ENCODE measurements at places on chromosomes 3 and 15.

GRCh38 chr15:25381579-25381978, 57.2 kb downstream of the UBE3A start:
- no peak for DNase-seq
- peaks cover 4% of the 10 kb centered on the region for H3K4me1 ChIP-seq
- no peak overlapping the region for H3K4me3 ChIP-seq
- H3K27ac ChIP-seq, result no peak overlapping the region
- no peaks in the 10 kb centered on the region for H3K27me3 ChIP-seq
- H3K36me3 ChIP-seq, result peaks cover 8% of the 10 kb centered on the region

DNA sequence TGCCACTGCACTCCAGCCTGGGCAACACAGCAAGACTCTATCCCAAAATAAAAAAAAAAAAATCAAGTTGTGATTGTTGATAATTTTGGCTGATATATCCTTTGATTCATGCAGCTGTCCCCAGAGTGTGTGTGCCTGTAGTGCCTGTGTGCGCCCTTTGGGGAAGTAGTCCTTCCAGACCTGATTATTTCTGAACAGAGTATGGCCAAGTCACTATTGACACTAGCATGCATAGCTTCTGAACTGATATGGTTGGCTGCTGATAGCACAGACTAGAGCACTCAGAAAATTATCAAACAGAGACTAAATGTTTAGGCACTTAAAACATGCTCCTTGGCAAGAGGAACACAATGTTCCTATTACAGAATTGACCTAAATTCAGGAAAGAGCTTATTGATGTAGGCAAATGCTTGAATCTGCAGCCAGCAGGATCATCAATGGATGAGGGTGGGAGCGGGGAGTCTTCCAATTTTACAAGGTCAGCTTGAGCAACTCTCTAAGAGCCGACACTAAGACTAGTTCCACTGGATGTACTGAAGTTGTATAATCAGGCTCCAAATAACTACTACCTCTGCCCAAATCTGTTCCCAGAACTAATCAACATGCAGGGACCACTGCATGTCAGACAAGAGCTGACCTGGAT, 17.7 kb upstream of the PTPN9 start:
- peak; percentile 85 for DNase-seq
- H3K4me3 ChIP-seq, result no peak overlapping the region
- peaks cover 4% of the 10 kb centered on the region for H3K36me3 ChIP-seq
- peak overlapping the region; percentile 92 for H3K27ac ChIP-seq

- no peak overlapping the region for H3K4me3 ChIP-seq
- no peaks in the 10 kb centered on the region for H3K4me1 ChIP-seq
- no peaks in the 10 kb centered on the region for H3K27me3 ChIP-seq
Measured at GRCh38 chr15:73433873-73434272, 9.1 kb upstream of the REC114 start.

GRCh38 chr3:40437889-40438288, 19.2 kb upstream of the RPL14 start:
- no peaks in the 10 kb centered on the region for H3K36me3 ChIP-seq
- no peaks in the 10 kb centered on the region for H3K27me3 ChIP-seq
- H3K4me3 ChIP-seq, result no peak overlapping the region
- no peak for DNase-seq
- no peak overlapping the region for H3K27ac ChIP-seq

DNA sequence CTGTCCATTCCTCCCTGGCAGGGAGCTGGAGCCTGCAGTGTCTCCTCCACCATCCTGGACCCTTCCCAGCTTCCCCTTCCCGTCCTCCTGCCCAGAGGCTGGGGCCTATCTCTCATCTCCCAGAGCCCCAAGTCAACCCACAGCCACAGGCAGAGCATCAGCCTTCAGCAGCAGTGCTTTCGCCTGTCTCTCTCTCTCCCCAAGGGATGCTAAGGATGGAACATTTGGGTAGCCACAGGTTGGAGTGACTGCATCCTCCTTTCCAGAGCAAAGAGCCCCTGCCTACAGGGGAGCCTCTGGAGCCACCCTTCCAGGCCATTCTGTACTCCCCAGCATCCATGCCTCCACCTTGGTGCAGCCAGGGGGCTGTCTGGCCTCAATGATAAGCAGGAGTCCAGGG, 4.2 kb downstream of the PLCB2 start:
- H3K4me3 ChIP-seq, result no peak overlapping the region
- no peaks in the 10 kb centered on the region for H3K4me1 ChIP-seq
- H3K27me3 ChIP-seq, result no peaks in the 10 kb centered on the region

DNA sequence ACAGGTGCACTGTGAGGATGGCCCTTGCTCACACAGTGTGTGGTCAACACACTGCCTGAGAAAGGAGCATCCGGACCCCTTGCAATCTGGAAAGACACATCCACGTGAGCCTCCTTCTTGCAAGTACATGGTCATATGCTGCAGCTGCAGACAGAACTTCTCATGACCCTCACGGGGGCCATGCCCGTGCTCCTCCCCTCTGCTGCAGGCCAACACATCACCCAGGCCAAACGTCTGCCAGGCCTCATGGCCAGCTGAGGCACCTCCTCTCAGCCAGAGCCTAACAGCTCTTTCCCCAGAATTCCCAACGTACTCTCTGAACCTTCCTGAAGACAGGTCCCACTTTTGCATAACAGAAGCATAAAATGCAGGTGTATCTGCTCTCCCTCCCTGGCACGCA, 25.3 kb downstream of the SLC41A3 start:
- H3K27ac ChIP-seq, result no peak overlapping the region
- no peak for DNase-seq
- H3K36me3 ChIP-seq, result no peaks in the 10 kb centered on the region
- no peaks in the 10 kb centered on the region for H3K4me1 ChIP-seq
- no peak overlapping the region for H3K4me3 ChIP-seq
- H3K27me3 ChIP-seq, result no peaks in the 10 kb centered on the region

DNA sequence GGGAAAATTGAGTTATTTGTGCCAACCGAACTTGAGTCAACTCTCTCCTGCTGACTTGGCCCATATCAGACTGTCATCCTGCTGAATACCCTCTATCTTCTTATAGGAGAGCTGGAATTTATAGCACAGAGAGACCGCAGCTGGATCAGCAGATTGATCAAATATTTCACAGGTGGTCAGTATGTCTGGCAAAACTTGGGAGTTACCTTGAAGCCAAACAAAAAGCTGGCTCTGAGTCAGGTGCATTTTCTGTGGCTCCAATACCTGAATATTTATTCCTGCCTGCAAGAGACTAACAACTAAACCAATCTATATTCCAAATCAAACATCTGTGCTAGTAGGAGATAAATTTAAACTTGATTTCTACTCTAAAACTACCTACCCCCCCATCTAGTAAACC, 752.1 kb upstream of the ALCAM start:
- no peak overlapping the region for H3K27ac ChIP-seq
- H3K36me3 ChIP-seq, result no peaks in the 10 kb centered on the region
- H3K4me1 ChIP-seq, result no peaks in the 10 kb centered on the region
- H3K4me3 ChIP-seq, result no peak overlapping the region
- H3K27me3 ChIP-seq, result no peaks in the 10 kb centered on the region
- DNase-seq, result no peak

DNA sequence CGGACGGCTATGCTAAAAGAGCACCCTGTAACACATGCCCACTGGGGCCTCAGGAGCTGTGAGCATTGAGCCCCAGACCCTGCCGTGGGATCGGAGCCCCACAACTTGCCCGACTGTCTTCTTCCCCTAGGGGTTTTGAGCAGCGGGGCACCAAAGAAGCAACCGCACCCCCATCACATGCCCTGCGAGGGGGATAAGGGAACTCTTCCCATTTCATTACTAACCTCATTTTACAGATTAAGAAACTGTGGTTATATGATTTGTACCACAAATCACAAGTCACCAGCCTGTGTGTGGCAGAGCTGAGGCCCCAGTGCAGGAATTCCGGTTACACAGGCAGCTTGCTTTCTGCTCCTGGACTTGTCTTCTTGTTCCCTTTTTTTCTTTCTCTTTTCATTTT, 86.2 kb downstream of the CD47 start:
- no peak for DNase-seq
- H3K4me3 ChIP-seq, result no peak overlapping the region
- no peaks in the 10 kb centered on the region for H3K36me3 ChIP-seq

DNA sequence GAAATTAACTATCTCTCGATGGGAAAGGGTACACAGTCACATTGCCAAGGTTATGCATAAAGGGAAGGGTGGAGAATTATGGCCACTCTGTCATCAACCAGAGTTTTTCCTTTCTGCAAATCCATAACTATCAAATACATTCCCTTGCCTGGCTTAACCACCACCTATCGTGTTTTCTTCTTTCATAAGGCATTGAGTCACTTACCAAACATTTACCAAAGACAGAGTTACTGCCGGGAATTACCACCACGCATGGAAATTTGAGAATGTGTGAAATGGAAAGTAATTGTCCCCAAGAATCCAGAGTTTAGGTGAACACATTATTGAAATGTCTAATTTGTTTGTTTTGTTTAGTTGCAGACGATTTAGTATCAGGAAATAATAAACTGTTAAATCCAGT, 134.3 kb upstream of the LRRN1 start:
- no peak for DNase-seq
- H3K36me3 ChIP-seq, result no peaks in the 10 kb centered on the region
- H3K27me3 ChIP-seq, result no peaks in the 10 kb centered on the region
- H3K4me3 ChIP-seq, result no peak overlapping the region
- H3K4me1 ChIP-seq, result no peaks in the 10 kb centered on the region
- H3K27ac ChIP-seq, result no peak overlapping the region

GRCh38 chr3:179147514-179147872, 664 bp upstream of the PIK3CA start:
- peaks cover 8% of the 10 kb centered on the region for H3K4me1 ChIP-seq
- H3K27ac ChIP-seq, result peak overlapping the region; percentile 94
- no peak for DNase-seq
- H3K36me3 ChIP-seq, result no peaks in the 10 kb centered on the region
- H3K4me3 ChIP-seq, result no peak overlapping the region

- peaks cover 54% of the 10 kb centered on the region for H3K4me1 ChIP-seq
- peak overlapping the region; percentile 90 for H3K27ac ChIP-seq
- H3K27me3 ChIP-seq, result no peaks in the 10 kb centered on the region
Measured at GRCh38 chr3:4750306-4750968, 228.8 kb upstream of the BHLHE40 start.

GRCh38 chr3:194368918-194369317, 625 bp downstream of the LRRC15 start:
- no peaks in the 10 kb centered on the region for H3K4me1 ChIP-seq
- no peaks in the 10 kb centered on the region for H3K27me3 ChIP-seq
- H3K36me3 ChIP-seq, result no peaks in the 10 kb centered on the region
- DNase-seq, result no peak
- no peak overlapping the region for H3K4me3 ChIP-seq

- peak; percentile 12 for DNase-seq
- no peak overlapping the region for H3K4me3 ChIP-seq
- peaks cover 34% of the 10 kb centered on the region for H3K4me1 ChIP-seq
- no peaks in the 10 kb centered on the region for H3K36me3 ChIP-seq
Measured at GRCh38 chr3:61947456-61947855, 386.1 kb downstream of the PTPRG start.

- H3K4me3 ChIP-seq, result no peak overlapping the region
- H3K36me3 ChIP-seq, result no peaks in the 10 kb centered on the region
- no peaks in the 10 kb centered on the region for H3K27me3 ChIP-seq
- H3K27ac ChIP-seq, result no peak overlapping the region
- H3K4me1 ChIP-seq, result no peaks in the 10 kb centered on the region
- DNase-seq, result no peak
Measured at GRCh38 chr15:65231306-65231705, 20.0 kb upstream of the CILP start.

GRCh38 chr3:140388202-140388922, 289.5 kb upstream of the TRIM42 start:
- H3K4me1 ChIP-seq, result peaks cover 6% of the 10 kb centered on the region
- H3K4me3 ChIP-seq, result no peak overlapping the region
- H3K27me3 ChIP-seq, result no peaks in the 10 kb centered on the region
- DNase-seq, result no peak
- H3K27ac ChIP-seq, result no peak overlapping the region

DNA sequence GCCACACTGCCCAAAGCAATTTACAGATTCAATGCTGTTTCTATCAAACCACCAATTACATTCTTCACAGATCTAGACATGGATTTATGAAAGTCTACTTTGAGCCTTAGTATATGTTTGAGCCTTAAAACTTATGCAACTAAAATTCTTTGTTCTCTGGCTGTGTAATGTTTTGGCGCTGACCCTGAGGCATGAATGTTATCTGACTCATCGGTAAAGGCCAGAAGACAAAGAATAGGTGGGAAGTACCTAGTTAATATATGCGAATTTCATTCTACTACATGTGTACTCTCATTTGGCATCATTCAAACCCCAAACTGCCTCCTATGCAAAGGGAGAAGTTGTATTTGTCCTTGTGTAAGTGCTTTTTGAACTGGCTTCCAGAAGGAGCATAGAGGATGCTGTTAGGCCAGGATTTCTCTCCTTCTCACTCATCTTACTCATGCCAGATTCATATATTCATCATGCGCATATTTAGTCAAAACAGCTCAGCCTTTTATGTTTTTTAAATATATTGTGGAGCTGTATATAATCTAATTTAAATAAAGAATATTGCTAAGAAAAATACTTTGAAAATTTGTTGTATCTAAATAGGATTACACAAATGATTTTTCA, 204.2 kb downstream of the NFKBIZ start:
- H3K4me1 ChIP-seq, result no peaks in the 10 kb centered on the region
- H3K36me3 ChIP-seq, result no peaks in the 10 kb centered on the region
- no peaks in the 10 kb centered on the region for H3K27me3 ChIP-seq
- no peak for DNase-seq

DNA sequence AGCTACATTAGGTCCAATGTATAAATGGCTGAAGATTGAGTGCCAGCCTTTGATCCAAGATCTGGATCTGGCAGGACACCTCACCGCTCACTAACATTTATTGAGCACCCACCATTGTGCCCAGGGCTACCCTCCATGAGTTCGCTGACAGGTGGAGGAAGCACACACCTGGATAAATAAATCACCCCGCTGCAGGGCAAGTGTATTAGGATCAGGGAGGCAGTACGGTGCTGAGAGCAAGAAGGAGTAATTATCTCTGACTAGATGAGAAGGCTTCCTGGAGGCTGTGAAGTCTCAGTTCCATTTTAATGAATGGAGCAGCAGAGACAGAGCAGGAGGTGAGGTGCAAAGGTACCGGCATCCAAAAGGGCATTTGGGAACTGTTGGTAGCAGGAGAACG, 104.1 kb downstream of the LIPC start:
- no peak for DNase-seq
- no peaks in the 10 kb centered on the region for H3K4me1 ChIP-seq
- no peak overlapping the region for H3K27ac ChIP-seq
- H3K27me3 ChIP-seq, result no peaks in the 10 kb centered on the region
- no peak overlapping the region for H3K4me3 ChIP-seq
- H3K36me3 ChIP-seq, result no peaks in the 10 kb centered on the region

GRCh38 chr3:52299247-52299878, 11.7 kb downstream of the GLYCTK start:
- H3K27me3 ChIP-seq, result no peaks in the 10 kb centered on the region
- DNase-seq, result no peak
- H3K4me1 ChIP-seq, result peaks cover 24% of the 10 kb centered on the region
- no peaks in the 10 kb centered on the region for H3K36me3 ChIP-seq

- H3K36me3 ChIP-seq, result no peaks in the 10 kb centered on the region
- H3K4me1 ChIP-seq, result peaks cover 14% of the 10 kb centered on the region
- H3K4me3 ChIP-seq, result no peak within 1 kb of the TSS
- peak; percentile 76 for DNase-seq
Measured at GRCh38 chr3:50674349-50675178, at the start of gene DOCK3. Gene DOCK3, plus strand, starts transcription at chr3:50674927. Its CDS starts 337 bp downstream, at chr3:50675264.

Measured in thyroid gland (tissue), 4 donors.